Hindlimb muscle (tissue), 1 donor: ENCODE measurements at places on chromosomes 6 and 20.
A peak's percentile ranks its signal among the peaks of the same experiment; 100 is the strongest.

DNA sequence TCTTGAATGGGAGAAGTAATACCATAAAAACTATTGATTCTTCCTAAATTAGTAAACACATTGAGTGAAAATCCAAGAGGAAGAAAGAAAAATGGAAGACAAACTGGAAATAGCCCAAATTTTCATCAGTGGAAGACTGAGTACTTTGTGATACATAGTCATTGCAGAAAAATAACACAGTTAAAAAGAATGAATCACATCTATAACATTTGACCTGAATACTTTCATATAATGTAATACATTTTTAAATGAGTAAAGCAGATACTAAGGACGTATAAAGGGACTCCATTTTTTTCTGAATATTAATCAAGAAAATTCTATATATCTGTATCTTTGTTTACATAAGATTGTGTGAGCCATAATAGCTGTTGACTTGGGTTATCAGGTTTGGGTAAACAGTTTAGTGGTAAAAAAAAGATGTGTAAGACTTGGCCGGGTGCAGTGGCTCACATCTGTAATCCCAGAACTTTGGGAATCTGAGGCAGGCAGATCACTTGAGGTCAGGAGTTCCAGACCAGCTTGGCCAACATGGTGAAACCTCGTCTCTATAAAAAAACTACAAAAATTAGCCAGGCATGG, 4.3 kb upstream of the SLC17A2 start:
- no peak for DNase-seq

GRCh38 chr20:64055396-64055892, 6.0 kb upstream of the SOX18 start:
- DNase-seq, result no peak

DNA sequence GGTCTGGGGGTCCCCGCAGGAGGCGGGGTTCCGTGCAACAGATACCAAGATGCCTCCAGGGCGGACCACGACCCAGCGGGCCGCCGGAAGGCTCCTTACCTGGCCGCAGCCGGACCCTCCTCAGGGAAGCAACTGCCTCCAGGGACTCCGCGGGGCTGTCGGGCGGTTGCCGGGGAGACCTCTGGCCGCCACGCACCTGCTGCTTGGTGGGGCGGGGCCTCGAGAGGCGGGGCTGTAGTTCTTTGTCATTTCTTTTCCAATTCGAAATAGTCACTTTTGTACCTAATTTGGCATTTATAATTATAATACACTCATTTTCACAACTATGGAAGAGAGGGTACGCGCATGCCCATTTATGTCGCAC, 647 bp downstream of the AK9 start:
- no peak for DNase-seq

DNA sequence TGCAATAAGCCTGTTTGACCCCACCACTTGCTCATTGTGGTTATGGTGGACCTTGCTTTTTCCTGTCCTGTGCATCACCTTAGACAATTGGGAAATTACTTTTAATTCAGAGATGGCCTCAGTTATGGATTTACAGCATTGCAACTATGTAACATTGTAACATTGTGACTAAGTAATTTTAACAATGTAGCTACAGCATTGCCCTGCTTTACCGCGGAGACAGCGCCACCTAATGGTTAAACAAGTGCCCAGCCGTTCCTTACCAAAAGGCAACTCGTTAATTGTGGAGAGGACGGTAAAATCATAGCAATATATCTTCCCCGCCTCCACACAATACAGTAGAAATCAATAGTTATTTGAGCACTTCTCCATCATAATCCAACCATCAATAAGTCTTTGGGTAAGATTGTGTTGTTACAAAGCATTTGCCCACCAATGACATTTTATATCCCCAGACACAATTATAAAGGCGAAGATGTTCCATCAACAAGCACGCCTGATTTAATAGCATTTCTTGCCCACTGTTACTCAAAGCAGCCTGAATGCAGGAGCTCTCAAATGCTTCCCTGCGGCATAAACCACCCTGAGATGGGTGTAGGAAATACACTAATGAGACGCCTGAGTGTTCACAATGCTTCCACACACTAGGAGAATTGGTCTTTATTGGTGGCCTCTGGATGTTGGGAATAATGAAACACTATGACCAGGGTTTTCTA, 93.7 kb downstream of the PROKR2 start:
- no peak for DNase-seq

- DNase-seq, result no peak
These were observed 20.8 kb downstream of the SLC24A3 start for GRCh38 chr20:19232997-19233794.

DNA sequence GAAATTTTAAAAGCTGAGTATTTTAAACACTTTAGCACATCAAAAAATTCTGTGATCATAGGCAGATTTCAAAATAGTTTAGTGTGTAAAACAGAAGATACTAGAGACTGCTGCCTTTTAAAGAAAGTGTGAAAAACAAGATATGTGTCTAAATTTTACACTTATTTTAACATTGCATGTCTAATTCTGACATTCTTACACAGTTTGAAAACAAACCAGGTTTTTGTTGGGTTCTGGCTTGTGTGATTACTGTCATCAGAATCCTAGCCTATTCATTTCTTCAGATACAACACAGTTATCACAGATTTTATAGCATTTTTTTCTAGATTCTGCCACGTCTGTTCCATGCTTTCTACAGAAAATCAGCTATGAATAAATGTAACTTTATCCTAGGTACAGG, 257.1 kb downstream of the EYS start:
- DNase-seq, result no peak

DNA sequence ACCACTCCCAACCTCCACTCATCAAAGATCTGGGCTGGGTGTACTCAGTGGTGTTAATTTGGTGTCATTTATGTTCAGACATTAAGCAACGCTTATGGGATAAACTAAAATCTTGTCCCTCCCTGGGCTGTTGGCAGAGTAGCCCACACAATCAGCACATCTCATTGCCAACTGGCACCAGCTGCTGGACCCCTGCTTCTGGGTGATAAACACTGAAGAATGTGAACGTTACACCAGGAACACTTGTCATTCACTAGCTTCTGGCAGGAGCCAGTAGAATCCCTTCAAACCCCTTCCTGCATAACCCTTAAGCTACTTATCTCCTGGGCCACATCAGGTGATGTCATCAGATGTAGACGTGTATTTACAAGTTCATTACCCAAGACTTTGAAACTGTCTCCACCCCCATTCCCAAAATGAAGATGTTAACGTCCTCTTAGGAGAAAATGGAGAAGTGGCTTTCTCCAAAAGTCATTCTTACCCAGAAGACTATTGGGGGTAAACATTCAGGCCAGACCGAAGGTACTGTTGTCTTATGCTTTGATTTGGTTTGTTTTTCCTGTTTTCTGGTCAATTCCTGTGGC, 107.8 kb upstream of the CD93 start:
- no peak for DNase-seq

- no peak for DNase-seq
These were observed 44.8 kb downstream of the POPDC3 start for GRCh38 chr6:105135056-105135455.

- DNase-seq, result no peak
These were observed 16.7 kb upstream of the C20orf144 start for GRCh38 chr20:33645396-33645795.

DNA sequence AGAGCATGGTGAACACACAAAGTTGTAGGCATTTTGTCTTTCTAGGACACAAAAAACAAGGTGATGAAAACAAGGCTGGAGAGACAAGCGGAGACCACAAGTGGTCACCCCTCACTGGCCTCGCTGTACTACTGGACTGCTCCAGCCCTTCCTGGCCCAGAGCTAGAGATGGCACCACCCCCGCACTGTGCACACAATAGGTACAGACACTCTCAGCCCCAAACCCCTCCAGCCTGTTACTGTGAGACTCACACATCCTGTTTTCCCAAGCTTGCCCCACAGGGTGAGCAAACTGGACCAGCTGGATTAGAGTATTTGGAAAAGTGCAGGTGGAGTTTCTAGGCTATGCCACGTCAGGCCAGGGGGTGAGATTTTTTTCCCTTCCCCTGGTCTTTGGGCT, 8.4 kb upstream of the ZSWIM1 start:
- DNase-seq, result no peak

- no peak for DNase-seq
These were observed 398.3 kb downstream of the C6orf118 start for GRCh38 chr6:164911151-164911550.

DNA sequence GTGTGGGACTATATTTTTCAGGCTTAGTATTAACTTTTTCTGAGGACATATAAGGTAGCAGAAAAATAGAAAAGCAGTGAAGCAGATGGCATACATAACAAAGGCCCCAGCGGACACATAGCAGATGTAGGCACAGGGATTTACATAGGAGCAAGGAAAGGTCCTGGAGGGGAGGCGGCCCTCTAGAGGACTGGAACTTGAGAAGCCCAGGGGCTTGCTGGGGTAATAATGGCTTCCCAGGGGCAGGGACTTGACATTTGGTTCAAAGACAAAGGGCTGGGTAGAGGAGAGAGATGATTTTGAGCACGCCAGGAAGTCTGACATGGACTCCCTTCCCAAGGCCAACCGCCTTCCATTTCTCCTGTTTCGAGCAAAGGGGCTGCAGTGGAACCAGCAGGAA, 31.7 kb upstream of the OSTM1 start:
- no peak for DNase-seq

GRCh38 chr20:59697068-59697467, 92.7 kb downstream of the PHACTR3 start:
- DNase-seq, result no peak

DNA sequence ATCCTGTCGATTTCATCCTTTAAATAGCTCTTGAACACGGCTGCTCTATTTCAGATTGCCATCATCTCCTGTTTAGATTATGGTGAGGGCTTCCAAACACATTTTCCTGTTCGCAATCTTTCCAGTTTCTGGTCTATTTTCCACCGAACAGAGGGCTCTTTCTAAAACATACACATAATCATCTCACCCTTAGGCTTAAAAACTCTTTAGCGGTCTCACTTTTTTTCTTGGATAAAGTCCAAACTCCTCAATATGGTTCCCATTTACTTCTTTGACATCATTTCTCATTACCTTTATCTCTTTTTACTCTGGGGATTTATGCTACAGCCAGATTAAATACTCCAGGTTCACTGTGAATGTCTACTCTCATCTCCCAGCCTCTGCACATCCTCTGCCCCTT, 103.4 kb upstream of the STMND1 start:
- no peak for DNase-seq

GRCh38 chr6:166987930-166988329, 11.3 kb upstream of the CEP43 start:
- DNase-seq, result no peak

DNA sequence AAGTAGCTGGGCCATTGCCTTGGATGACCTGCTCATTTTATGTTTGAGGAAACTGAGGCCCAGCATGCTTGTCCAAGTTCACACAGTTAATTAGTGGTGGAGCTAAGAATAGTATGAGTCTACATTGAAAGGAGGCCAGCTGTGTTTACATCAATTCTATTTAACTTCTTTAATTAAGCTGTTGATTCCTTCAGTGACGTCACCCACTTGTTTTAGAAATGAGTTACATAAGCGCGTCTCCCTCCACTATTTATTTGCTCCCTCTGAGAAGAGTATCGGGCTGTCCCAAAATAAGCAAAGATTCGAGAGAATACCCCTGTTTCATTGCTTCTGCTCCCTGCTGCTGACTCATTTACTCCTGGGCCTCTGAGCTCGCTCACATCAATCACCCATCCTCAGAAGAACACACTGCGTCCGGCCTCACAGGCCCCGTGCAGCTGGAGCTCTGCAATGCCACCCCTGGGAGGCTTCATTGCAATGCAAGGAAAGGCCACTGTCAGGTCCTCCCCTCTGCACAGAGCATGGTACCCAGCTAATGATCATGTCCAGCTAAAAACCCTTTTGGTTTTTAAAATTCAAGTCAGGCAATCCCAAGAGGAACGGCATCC, 74.8 kb upstream of the BMP2 start:
- DNase-seq, result no peak

- DNase-seq, result no peak
These were observed 21.7 kb downstream of the CPNE1 start for GRCh38 chr20:35643045-35643444.

DNA sequence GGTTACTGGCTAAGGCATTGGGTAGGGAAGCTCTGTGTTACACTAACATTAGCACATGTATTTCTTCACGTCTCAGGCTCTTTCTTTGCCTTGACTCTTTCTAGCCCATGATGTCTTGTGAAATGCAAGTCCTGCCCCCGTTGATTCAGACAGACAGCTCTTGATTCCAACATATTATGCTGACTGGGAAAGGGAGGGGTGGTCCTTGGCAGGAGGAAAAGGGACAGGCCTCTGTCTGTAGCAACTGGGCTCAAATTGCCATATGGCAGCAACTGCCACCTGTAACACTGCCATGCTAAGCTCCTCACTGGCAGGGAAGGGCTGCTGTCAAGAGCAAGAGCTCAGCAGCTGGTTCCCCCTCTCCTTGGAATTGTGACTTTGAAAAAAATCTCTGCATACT, 5.7 kb upstream of the KCNK15 start:
- DNase-seq, result no peak

DNA sequence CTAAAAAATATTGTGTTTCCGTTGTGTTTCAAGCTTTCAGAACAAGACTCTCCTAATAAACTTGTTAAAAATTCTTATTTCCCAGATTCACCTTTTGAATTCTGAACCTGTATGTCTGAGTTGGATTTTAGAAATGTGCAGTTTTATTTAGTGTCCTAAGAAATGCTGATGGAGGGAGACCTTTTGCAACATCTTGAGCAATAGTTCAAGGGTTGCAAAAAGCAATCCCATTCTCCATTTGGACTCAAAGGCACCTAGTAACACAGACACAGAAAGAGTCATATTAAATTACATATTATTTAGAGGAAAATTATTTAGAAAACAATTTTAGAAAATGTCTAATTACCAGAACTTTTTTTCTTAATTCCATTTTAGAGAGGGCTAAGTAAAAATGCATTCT, 448.5 kb downstream of the FRK start:
- DNase-seq, result no peak

- no peak for DNase-seq
These were observed 399.8 kb downstream of the BTBD9 start for GRCh38 chr6:38239719-38240451.

DNA sequence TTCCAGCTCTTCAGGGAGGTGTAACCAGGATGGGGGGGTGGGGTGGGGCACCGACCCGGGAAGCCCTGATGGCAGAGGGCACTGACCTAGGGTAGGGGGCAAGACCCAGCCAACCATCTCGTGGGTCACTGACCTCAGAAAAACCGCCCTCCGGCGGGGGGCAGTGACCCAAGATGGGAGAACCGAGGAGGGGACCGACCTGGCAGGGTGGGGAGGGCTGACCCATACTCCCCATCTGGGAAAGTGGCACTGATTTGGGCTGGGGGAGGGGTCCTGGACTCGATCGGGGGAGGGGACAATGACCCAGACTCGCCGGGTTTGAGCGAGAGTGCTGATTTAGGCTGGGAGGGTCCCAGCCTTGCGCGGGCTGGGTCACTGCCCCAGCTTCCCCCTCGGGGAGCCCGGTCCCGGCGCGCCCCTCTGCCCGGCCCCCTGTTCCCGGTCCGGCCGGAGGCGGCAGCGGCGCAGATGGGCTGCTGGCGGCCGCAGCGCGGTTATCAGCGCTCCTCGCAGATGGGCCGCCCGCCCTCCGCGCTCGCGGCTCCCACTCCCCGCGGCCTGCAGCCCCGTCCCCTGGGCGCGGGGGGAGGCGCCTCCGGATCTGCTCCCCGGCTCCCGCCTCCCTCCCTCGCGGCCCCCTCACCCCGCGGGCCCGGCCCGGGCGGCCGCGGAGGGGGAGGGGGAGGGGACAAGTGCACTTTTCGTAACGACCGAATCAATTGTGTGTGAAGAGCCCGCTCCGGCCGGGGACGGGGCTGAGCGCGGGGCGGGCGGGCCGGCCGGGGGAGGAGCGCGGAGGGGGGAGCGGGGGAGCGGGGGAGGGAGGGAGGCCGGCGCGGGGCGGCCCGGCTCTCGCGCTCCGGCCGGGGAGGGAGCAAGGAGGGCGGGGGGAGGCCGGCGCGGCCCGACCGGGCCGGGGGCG, 2.2 kb downstream of the NOL4L start:
- peak; percentile 34 for DNase-seq
